ENCODE measurements at places on chromosomes 3 and 15. TPM values are rescaled to one million over a fixed set of nuclear protein-coding genes. Genes with fewer than 3 reads are reported as not detected.
A peak's percentile ranks its signal among the peaks of the same experiment; 100 is the strongest.

KBTBD13 gene
- total RNA-seq = not detected

SCAANT1 gene
- total RNA-seq = not detected

HGD gene
- total RNA-seq = not detected

TPRG1 gene
- total RNA-seq = 0.37 TPM

ALAS1 gene
- 45.9 TPM for total RNA-seq

ZNF860 gene
- 8.6 TPM for total RNA-seq

TMEM212 gene
- total RNA-seq = not detected

TIMP4 gene
- 8.7 TPM for total RNA-seq

USP8 gene
- total RNA-seq = 66.2 TPM

EPM2AIP1 gene
- total RNA-seq = 11.9 TPM

CRTAP gene
- 159 TPM for total RNA-seq

- no peak overlapping the region for H3K4me3 ChIP-seq
- H3K27ac ChIP-seq = no peak overlapping the region
- H3K4me1 ChIP-seq = no peaks in the 10 kb centered on the region
- H3K36me3 ChIP-seq = no peaks in the 10 kb centered on the region
Observed at GRCh38 chr3:21216598-21216997, 534.4 kb downstream of the ZNF385D start.

DNA sequence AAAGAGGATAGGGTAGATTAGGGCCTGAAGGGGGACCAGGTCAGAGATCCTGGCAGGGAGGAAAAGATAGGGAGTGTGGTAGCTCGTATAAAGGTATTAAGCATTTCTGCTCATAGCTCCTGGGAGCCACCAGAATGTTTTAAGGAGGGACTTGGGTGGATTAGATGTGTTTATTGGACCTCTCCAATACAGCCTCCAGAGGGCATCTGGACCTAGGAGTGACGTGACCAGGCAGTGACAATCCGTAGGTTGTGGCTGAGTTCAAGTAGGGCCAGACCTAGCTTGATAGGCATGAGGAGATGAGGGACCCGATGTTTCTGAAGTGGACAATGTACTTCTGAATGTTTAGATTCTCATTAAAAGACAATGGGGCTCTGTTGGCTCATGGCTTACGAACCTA lies 435.2 kb downstream of the MCTP2 start:
- H3K36me3 ChIP-seq = no peaks in the 10 kb centered on the region
- no peaks in the 10 kb centered on the region for H3K27me3 ChIP-seq
- H3K4me1 ChIP-seq = no peaks in the 10 kb centered on the region
- DNase-seq = no peak
- H3K4me3 ChIP-seq = no peak overlapping the region

- DNase-seq = no peak
- H3K27me3 ChIP-seq = no peaks in the 10 kb centered on the region
- no peaks in the 10 kb centered on the region for H3K36me3 ChIP-seq
- H3K27ac ChIP-seq = no peak overlapping the region
Observed at GRCh38 chr3:110393941-110394340, 677.7 kb upstream of the NECTIN3 start.

- no peak overlapping the region for H3K27ac ChIP-seq
- no peaks in the 10 kb centered on the region for H3K36me3 ChIP-seq
- H3K4me1 ChIP-seq = no peaks in the 10 kb centered on the region
Observed at GRCh38 chr3:30397030-30397429, 209.4 kb upstream of the TGFBR2 start.

- no peaks in the 10 kb centered on the region for H3K27me3 ChIP-seq
- peak; percentile 60 for DNase-seq
- peaks cover 13% of the 10 kb centered on the region for H3K4me1 ChIP-seq
- H3K27ac ChIP-seq = no peak overlapping the region
Observed at GRCh38 chr3:14411988-14412387, 9.6 kb downstream of the SLC6A6 start.

- H3K4me1 ChIP-seq = no peaks in the 10 kb centered on the region
- no peaks in the 10 kb centered on the region for H3K27me3 ChIP-seq
- no peak overlapping the region for H3K27ac ChIP-seq
- no peaks in the 10 kb centered on the region for H3K36me3 ChIP-seq
- H3K4me3 ChIP-seq = no peak overlapping the region
Observed at GRCh38 chr3:28564211-28564610, 215.6 kb upstream of the AZI2 start.

DNA sequence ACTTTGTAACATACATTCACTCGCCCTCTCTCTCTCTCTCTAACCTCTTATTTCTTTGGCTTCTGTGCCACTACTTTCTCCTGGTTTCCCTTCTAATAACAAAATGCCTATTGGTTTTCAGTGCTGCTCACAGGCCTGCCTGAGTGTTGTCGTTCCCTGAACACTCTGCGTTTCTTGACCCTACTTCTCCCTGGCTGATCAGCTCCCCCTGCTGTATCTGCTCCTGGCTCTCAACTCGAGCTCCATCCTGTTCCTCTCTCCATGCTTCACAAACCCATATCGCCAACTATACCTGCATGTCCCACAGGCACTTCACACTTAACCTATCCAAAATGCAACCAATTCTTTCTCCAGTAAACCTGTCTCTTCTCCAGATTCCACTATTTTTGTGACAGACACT lies 111.4 kb downstream of the OPA1 start:
- H3K27ac ChIP-seq = no peak overlapping the region
- H3K27me3 ChIP-seq = no peaks in the 10 kb centered on the region
- no peaks in the 10 kb centered on the region for H3K4me1 ChIP-seq

DNA sequence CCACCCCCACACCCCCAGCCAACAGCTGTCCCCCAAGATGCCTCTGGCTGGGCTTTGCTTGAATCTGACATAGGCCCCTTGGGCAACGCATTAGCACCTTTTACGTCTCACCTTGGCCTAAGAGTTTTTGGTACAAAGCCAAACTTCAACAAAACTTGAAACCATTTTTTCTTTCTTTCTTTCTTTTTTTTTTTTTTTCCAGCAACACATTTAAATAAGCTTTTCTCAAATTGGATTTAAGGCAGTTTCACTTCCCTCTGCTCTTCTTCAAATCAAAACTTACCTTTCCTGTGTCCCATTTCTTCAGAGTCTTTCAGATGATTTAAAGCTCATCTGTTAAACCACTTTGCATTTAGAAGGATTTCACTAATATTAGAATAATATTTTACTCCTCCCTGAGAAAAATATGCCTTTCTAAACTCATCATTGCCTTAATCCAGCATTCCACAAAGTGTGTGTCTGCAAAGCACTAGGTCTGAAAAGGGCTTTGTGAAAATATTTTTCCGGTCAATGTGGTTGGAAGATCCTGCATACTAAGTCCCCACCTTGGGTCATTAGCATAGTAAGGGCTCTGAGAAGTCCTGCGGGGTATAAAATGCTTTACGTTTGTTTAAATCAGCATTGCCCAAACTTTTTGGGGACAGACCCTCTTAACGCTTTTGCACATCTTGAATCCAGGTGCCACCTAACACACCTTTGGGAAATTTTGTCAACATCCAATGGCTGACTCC lies 217.0 kb downstream of the TLE3 start:
- H3K4me3 ChIP-seq = no peak overlapping the region
- H3K27ac ChIP-seq = no peak overlapping the region
- no peaks in the 10 kb centered on the region for H3K27me3 ChIP-seq
- H3K4me1 ChIP-seq = no peaks in the 10 kb centered on the region
- no peaks in the 10 kb centered on the region for H3K36me3 ChIP-seq
- DNase-seq = no peak

GRCh38 chr15:39594446-39595337 lies 13.8 kb downstream of the THBS1 start:
- DNase-seq = no peak
- H3K4me1 ChIP-seq = no peaks in the 10 kb centered on the region
- peaks cover 73% of the 10 kb centered on the region for H3K36me3 ChIP-seq
- no peak overlapping the region for H3K27ac ChIP-seq
- no peak overlapping the region for H3K4me3 ChIP-seq

DNA sequence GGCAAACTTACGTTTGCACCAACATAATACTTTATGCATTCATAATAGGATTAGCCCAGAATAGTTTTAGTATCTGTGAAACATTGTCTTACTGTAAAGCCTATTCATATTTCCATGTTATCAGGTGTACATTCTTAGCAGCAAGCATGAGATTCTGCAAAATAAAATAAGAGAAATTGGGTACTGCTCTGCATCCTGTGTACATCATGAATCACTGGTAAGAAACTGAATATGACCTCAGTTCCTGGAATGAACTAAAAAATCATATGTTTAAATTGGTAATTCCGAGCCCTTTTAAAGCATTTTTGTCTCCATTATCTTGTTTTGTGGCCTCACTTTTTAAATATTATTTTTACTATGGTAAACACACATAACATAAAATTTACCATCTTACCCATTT lies 605.1 kb downstream of the ROBO1 start:
- H3K4me3 ChIP-seq = no peak overlapping the region
- H3K4me1 ChIP-seq = no peaks in the 10 kb centered on the region
- no peaks in the 10 kb centered on the region for H3K36me3 ChIP-seq
- DNase-seq = no peak

DNA sequence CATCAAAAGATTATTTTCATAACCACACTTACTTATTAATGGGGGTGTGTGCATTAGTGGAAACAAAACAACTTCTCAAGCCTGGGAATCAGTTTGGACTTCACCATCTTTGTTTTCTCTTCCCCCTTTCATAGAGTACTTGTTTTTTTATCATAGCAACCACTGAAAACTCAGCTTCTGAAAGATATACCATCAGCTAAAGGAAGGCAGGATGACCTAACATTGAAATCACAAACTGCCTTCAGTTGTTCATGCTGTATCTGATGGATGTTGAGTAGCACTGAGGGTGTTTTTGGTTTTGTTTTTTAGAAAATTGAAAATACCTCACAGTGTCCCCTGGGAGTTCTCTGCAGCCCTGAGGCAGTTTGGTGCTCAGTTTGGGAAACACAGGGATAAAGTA lies 46.5 kb downstream of the NEK10 start:
- DNase-seq = no peak
- no peak overlapping the region for H3K27ac ChIP-seq
- H3K27me3 ChIP-seq = no peaks in the 10 kb centered on the region
- H3K4me1 ChIP-seq = no peaks in the 10 kb centered on the region
- H3K4me3 ChIP-seq = no peak overlapping the region
- no peaks in the 10 kb centered on the region for H3K36me3 ChIP-seq

DNA sequence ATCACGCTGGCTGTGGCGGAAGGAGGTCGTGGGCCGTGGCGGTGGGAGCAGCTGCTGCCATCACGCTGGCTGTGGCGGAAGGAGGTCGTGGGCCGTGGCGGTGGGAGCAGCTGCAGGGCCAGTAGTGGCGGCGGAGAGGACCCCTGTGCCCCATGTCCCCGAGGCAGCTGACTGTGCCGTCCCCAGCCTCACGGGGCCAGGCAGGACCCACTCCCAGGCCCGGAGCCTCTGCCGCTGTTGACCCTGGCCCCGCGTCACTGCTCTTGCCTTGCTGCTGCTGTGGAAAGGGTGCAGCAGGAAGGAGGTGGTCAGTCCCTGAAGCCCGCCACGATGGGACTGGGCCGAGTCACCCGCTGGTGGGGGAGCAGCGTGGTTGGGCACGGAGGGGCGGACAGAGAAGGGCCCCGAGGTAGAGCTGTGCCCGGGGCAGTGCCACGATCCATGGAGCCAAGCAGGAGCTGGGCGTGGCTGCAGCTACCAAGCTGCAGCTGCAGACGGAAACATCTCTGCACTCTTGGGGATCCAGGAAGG lies 71.2 kb downstream of the GLB1 start:
- H3K27me3 ChIP-seq = no peaks in the 10 kb centered on the region
- H3K27ac ChIP-seq = no peak overlapping the region
- no peaks in the 10 kb centered on the region for H3K4me1 ChIP-seq
- H3K36me3 ChIP-seq = no peaks in the 10 kb centered on the region
- DNase-seq = no peak

- H3K27me3 ChIP-seq = peaks cover 22% of the 10 kb centered on the region
- H3K27ac ChIP-seq = no peak overlapping the region
- no peak overlapping the region for H3K4me3 ChIP-seq
- no peaks in the 10 kb centered on the region for H3K36me3 ChIP-seq
- no peak for DNase-seq
Observed at GRCh38 chr3:129602730-129603560, 3.5 kb downstream of the PLXND1 start.

- H3K4me1 ChIP-seq = no peaks in the 10 kb centered on the region
- no peaks in the 10 kb centered on the region for H3K27me3 ChIP-seq
- no peaks in the 10 kb centered on the region for H3K36me3 ChIP-seq
- H3K27ac ChIP-seq = no peak overlapping the region
- DNase-seq = no peak
- H3K4me3 ChIP-seq = no peak overlapping the region
Observed at GRCh38 chr3:106685745-106686144, 691.5 kb upstream of the CCDC54 start.

DNA sequence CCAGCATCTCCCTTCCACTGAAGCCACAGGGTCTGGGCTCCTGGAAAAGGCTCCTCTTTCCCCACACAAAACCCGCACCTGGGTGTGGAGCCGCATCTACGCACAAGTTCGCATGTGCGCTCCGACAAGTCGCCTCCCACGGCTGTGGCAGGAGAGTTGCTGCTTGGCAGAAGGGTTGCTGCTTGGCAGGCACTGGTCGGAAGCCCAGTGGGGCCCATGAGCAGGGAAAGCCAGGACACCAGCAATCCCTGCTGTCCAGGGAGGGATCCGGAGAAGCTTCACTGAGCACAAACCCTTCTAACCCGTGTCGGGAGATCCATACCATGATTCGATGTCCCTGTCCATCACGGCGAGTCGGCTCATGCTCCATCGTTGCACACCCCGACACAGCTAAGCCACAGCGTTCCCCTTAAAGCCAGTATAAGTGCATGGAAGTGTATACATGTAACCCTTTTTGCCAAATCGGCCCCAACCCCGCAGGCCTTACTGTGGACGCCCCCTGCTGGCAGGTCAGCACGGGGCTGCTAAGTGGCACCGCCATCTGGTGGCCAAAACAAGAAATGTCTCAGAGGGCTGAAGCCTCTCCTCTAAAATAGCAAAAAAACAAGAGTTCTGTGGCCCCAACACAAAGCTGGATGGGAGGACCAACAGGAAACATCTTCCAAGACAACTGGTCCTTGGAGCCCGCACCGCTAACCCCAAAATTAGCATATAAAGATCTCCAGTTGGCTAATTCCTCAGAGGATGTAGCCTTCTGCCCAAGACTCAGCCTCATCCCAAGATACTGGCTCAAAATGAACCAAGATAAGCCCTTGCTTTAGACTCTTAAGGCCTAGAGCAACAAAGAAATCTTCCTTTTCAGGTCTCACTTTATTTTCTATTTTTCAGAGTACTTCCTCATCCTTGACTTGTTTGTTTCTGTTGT lies 8.3 kb downstream of the ANKRD63 start:
- peak; percentile 97 for DNase-seq
- H3K4me3 ChIP-seq = no peak overlapping the region
- no peaks in the 10 kb centered on the region for H3K27me3 ChIP-seq
- H3K4me1 ChIP-seq = peaks cover 2% of the 10 kb centered on the region
- no peaks in the 10 kb centered on the region for H3K36me3 ChIP-seq

GRCh38 chr3:122646146-122646988 lies 34.3 kb upstream of the PARP14 start:
- DNase-seq = no peak
- H3K4me3 ChIP-seq = no peak overlapping the region
- H3K27ac ChIP-seq = no peak overlapping the region
- H3K4me1 ChIP-seq = no peaks in the 10 kb centered on the region

DNA sequence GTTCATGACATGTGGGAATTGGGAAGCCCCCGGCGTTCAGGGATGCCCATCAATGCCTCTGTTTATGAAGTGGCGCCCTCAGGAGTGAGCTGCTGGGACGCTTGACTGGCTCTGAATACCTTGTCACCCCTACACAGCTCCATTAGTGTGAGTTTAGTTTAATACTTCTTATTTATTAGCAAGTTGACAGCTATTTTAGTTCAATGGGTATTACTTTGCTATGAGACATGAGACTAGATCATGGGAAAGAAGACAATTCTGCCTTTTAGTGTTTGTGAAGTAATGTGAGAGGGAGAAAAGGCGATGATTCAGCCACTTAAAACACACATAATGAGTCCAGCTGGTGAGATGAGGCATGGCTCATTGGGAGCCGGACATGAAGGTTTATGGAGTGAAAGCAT lies 678.5 kb downstream of the NR2F2 start:
- H3K27me3 ChIP-seq = no peaks in the 10 kb centered on the region
- H3K4me3 ChIP-seq = no peak overlapping the region
- H3K27ac ChIP-seq = no peak overlapping the region
- DNase-seq = no peak
- no peaks in the 10 kb centered on the region for H3K36me3 ChIP-seq

All from H1 (cell line).